ENCODE measurements at places on chromosomes 7 and 10.
A peak's percentile ranks its signal among the peaks of the same experiment; 100 is the strongest.

GRCh38 chr10:28951484-28951883 lies 274.2 kb downstream of the BAMBI start:
- DNase-seq, result no peak

DNA sequence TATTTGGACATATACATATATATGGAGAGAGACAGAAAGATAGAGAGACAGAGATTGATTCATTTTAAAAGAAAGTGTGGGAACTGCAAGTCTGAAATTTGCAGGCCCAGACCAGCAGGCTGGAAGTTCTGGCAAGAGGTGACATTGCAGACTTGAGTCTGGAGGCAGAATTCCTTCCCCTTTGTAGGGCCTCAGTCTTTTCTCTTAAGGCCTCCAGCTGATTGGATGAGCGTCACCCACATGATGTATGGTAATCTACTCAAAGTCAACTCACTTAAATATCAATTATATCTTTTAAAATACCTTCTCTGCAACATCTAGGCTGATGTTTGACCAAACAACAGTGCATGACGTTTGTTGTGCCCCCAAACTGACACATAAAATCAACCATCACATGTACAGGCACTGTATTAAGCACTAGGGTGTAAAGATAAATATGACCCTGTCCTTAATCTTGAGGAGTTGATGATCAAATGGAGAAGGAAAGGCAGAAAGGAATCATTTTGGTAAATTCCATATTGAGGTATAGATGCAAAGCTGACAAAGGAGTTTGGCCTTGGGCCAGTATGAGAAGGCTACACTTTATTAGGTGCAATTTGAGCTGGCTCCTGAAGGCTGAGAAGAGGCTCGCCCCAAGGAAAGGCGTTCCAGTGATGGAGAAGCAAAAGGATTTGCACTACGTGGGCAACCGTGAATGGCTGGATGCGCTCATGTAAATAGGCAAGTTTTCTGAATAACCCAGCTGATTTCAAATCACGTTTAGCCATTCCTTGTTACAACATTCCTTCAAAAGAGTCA lies 52.6 kb downstream of the BPGM start:
- DNase-seq, result no peak

GRCh38 chr10:88194961-88195367 lies 331.5 kb downstream of the PTEN start:
- DNase-seq, result no peak

DNA sequence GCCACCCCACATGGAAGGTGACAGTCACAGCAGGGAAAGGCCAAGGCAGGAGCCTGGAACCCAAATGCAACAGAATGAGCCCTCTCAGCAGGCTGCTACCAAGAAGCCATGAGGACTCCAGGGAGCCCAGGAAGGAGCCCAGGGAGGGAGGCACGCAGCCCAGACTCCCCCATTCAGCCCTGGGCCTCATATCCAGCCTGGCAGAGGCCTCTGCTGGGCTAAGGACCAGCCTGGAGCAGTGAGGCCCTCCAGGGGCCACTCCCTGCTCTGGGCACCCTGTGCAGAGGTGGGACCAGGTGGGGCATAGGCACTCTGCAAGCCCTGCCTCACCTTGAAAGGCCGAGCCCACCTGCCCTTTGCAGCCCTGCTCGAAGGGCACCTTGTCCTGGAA lies 25.8 kb upstream of the ZNF488 start:
- no peak for DNase-seq

DNA sequence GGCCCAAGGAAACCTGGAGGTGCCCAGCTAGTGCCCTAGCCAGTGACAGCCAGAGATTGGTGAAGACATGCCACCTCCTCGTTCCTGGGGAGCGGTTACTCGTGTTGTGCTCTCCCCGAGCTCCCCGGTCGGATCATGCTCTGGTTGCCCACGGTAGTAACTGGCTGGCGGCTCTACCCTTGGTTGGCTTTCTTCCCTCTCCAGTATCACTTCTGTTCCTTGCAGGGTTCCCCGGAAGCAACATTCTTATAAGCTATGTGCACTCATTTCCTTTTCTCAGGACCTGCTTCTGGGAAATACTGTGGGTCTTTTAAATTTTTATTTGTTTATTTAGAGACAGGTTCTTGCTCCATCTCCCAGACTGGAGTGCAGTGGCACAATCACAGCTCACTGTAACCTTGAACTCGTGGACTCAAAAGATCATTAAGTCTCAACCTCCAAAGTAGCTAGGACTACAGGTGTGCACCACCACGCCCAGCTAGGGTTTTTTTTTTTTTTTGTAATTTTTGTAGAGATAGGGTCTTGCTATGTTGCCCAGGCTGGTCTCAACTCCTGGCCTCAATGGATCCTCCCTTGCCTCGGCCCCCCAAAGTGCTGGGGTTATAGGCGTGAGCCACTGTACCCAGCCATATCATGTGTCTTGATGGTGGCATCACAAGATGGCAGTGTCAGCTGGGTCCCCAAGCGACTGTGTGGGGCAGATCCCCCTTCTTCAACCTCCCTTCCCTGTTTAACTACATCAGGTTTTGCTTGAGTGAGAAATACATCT lies 6.9 kb upstream of the CALHM1 start:
- DNase-seq, result no peak

GRCh38 chr7:16889851-16890415 lies 8.2 kb upstream of the AGR3 start:
- no peak for DNase-seq

- no peak for DNase-seq
These were observed 20.0 kb upstream of the LIMK1 start for GRCh38 chr7:74063646-74064045.

DNA sequence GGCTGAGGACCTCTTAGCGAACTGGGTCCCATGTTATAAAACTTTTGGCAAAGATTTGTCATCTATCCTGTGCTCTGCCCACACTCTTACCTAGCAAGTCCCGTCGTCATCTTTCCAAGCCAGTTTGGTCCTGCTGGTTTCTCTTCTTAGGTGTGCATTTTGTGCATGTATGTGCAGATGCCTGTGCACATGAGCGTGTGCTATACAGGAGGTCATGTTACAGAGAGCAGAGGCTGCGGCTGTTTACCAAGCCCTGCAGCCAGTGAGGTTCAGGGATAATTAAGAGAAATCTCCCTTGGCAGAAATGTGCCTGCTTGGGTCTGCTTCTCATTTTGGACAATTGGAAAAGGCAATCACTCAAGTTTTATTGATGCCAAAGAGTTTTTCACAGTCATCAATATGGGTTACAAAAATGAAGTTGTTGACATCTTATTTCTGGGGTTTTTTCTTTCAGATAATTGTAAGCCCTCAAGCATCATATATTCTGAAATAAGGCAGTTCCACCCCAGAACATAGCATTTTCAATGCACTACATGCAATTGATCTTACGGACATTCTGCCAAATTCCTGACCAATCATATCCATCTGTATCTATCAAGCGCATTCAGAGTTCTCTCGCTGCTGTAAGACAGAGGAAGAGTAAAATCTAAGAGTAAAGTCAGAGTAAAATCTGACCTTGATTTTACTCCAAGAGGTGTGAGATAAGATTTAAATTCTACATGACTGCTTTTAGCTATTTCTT lies 361.4 kb upstream of the ZNF32 start:
- no peak for DNase-seq

DNA sequence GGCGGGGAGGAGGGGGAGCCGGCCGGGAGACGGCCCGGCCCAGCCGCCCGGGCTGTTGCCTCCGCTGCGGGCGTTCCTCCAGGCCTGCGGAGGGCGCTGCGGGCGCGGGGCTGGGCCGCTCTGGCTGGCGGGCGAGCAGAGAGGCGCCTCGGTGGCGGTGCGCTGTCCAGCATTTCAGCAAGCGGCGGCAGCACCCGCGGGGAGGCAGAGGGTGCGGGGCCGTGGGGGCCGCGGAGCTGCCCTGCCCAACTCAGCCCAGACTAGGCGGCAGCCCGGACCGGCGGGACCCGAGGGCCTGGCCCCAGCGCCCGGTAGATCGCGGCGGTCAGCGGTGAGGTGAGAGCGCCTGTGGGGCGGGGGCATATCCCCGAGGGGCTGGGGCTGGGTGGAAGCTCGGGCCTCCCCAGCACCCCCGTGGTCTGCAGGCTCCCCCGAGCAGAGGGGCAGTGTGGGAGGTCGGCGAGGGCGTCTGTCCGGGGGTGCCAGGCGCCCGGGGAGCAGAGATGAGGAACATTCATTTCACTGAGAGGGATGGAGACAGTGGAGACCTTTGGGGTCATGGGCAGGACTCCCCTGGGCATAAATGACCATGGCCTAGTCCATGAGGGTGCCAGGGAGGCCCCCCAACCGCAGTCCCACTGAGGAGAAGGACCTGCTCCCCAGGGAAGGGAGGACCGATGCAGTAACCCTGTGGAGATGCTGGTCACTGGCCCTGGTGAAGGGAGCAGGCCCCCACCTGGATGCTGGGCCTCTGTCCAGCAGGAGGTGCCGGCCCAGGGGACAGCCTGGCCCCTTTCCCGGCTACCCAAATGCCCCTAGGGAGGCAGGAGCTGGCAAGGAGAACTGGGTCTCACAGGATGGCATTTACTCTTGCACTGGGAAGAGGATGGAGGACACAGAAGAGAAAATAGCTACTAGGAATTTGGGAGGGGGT lies at the start of gene SRRM3:
SRRM3 (plus strand) TSS at position 165 of the 934 bp plus-strand sequence. CDS start 33,171 bp downstream, outside the sequence.
- peak; percentile 78 for DNase-seq

- DNase-seq, result no peak
These were observed 4.4 kb upstream of the FZD9 start for GRCh38 chr7:73429215-73429614.

DNA sequence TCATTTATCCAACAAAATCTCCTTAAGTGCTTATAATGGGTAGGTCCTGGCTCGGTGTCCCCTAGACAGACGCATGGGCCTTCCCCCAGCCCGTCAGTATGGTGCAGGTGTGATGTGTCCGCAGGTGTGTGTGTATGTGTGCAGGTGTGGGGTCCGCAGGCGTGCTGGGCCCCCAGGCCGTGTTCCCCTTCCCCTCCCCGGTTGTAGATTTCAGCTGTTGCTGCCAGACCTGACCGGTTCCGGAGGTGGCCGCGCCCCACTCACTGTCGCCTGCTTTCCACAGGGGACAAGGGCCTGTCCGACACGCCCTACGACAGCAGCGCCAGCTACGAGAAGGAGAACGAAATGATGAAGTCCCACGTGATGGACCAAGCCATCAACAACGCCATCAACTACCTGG lies 50.5 kb downstream of the FIGNL1 start:
- no peak for DNase-seq

GRCh38 chr10:114499630-114500190 lies 95.4 kb upstream of the AFAP1L2 start:
- DNase-seq, result peak; percentile 76

DNA sequence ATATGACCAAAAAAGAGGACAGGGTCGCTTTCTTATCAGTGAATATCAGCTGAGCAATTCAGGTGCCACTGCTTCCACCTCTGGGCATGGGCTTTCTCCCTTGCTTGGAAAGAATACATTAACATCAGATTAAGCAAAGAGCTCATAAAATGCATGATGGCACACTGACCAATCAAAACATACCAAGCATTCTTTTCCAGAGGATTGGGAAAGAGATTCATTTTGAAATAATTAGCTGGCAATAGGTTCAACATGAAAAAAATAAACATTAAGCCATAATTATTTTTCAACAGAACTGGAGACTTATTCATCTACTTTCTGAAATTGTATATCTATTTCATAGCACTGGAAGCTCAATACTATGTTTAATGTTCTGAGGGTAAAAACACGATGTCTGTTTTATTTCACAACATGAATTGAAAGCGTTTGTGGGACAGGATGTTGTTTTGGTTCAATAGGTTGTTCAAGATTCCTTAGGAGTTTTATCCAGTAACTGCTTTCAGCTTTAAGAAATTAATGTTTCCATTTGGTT lies 53.2 kb downstream of the TFAM start:
- no peak for DNase-seq

- no peak for DNase-seq
These were observed 122.7 kb upstream of the TMEM229A start for GRCh38 chr7:124155432-124156022.

DNA sequence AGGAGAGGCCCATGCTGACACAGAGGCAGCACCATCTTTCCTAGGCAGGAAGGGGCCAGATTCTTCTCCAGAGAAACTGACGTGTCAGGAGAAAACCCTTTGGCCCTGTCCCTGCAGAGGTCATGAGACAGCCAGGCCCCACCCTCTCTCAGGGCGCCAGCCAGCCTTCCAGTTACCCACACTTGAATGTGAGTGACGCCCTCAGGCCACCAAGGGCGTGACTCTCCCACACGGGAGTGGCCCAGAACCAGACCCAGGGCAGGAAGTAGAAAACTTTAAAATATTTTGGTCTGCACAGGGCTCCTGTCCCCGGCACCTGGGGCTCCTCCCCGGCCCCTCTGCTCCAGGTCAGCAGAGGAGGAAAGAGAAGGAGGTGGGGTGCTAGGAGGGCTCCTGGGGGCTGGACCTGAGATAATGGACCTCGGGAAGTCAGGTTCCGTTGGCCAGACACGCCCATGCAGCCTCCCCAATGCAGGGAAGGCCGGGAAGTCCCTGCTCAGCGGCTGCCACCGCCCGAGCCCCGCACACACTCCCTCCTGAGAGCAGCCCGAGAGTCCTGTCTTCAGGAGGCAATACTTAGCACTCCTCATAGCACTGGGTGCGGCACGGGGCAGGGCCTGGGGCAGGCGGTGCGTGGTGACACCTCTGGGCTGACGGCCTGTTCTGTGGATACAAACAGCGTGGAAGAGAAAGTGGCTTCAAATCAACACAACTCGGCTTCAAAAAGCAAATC lies 67.0 kb upstream of the CFAP46 start:
- no peak for DNase-seq

- DNase-seq, result no peak
These were observed 10.2 kb downstream of the EN2 start for GRCh38 chr7:155467846-155468784.

GRCh38 chr7:101126651-101127459 lies at the start of gene SERPINE1:
SERPINE1 (plus strand) TSS chr7:101127104; CDS start chr7:101128394, 1,290 bp downstream.
- DNase-seq, result peak; percentile 99

DNA sequence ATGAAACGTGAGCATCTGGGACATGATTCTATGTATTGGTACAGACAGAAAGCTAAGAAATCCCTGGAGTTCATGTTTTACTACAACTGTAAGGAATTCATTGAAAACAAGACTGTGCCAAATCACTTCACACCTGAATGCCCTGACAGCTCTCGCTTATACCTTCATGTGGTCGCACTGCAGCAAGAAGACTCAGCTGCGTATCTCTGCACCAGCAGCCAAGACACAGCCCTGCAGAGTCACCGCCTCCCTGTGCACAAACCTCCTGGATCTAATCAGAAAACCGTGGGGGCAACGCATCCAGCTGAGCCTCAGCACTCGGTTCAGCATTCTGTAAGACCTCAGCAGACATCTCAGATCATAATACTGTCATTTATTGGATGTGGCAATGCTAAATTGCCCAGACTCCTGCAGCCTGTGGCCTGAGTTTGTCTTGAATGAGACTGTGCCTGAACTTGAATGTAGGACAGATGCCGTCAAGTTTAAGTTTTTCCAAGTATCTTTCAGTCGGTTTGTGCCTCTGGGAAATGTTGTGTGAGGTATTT lies 41.5 kb upstream of the PRSS58 start:
- DNase-seq, result no peak

DNA sequence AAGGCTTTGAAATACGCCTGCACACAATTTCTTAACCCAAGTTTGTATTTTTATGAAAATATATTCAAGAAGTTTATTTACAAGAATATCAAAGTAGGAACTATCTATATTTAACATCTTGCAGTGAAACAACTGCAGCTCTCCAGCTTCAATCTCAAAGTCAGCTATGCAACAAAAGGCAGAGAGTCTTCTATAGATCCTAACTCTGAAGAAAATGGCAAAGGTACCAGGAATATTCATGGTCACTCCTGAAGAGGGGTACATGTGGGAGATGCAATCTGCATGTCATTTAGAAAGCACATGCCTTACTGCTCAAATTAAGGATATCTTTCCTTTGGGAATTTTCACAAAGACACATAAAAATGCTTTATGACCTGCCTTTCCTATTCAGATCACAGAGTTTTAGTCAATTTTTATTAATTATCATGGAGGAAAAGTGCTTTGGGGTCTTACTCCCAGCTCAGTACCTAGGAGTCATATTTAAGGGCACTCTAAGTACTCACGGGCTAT lies 1.5 kb downstream of the ANK3 start:
- DNase-seq, result no peak

GRCh38 chr10:78292982-78293865 lies 259.6 kb downstream of the RPS24 start:
- DNase-seq, result no peak

All from RWPE2 (cell line).